HuH-7 (cell line): ENCODE measurements at places on chromosomes 12 and 14.

GRCh38 chr14:36524874-36525745 is 5.1 kb upstream of the NKX2-1 start:
- peak; percentile 80 for DNase-seq

GRCh38 chr12:47082796-47083621 is 3.2 kb upstream of the AMIGO2 start:
- peak; percentile 47 for DNase-seq

- DNase-seq = no peak
Observed at GRCh38 chr12:124426594-124427555, 132.0 kb downstream of the RFLNA start.

- DNase-seq = no peak
Observed at GRCh38 chr12:124157406-124157805, 137.5 kb upstream of the RFLNA start.

DNA sequence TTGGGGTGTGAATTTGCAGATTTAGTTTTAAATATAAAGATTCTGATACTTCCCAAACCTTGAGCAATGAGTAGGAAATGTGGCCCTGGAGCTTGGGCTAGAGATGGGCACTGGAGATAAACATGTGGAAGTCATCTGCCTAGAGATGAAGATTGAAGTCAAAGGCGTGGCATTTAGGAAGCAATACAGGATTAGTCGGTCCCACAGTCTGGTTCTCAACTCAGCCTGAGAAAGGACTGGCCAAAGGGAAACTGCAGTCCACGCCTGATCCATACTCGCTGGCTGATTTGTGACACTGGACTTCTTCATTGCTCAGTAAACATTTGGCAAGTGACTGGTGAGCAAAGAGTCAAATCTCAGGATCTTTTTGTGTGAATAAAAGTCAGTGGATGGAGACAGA is 268.2 kb upstream of the ATP2B1 start:
- DNase-seq = no peak

GRCh38 chr12:13976880-13977279 is 4.5 kb downstream of the GRIN2B start:
- DNase-seq = no peak

DNA sequence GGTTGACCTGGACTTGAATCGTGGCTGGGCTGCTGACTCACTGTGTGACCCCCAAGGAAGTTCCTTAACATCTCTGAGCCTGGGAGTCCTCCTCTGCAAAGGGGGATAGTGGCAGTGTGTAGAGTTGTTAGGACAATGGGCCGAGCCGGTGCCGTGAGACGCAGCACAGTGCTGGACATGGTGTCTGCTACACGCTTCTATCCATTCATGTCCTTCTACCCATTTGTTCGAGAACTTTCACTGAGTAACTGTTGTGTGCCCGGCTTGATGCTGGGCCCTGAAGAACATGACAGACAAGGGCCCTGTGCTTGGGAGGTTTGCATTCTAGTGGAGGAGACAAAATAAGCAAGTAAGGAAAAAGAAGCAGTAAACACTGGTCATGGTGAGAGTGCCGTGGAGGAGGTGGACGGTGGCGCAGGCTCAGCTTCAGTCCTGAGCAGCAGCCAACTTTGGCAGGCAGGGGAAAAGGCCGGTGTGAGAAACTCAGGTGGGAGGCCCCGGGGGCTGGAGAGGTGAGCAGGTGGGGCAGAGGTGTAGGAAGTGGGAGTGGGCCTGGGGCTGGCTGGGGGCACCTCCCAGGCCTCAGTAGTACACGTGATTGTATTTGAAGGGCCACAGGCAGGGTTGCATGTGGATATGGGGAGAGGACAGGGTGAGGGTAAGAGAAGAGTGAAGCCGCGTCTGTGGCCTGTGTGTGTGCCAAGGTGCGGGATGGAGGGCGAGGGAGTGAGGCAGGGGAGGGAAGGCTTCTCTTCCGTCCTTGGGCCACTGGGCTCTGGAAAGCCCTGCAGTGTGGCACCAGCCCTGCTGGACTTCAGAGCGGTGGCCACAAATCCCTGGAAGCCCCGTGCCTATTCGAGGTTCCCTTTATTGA is 13.8 kb downstream of the VASH1 start:
- DNase-seq = no peak

DNA sequence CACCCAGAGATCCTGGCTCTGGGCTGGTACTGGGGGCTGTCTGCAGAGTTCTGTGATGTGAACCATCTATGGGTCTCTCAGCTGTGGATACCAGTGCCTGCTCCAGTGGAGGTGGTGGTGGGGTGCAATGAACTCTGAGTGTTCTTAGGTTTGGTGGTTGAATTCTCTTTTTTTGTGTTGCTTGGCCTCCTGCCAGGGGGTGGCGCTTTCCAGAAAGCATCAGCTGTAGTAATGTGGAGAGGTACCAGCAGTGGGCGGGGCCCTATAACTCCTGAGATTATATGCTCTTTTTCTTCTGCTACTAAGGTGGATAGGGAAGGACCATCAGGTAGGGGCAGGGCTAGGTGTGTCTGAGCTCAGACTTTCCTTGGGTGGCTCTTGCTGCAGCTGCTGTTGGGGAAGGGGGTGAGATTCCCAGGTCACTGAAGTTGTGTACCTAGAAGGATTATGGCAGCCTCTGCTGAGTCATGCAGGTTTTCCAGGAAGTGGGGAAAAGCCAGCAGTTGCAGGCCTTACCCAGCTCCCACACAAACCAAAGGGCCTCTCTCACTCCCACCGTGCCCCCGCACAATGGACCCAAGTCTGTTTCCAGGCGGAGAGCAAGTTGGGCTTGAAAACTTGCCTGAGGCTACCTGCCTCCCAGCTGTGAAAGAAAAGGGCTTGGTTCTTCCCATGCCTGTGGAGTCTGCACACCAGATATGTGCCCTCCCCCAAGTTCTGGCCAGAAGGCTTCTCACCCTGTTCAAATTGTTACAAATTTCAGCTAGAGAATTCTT is 18.6 kb downstream of the CCER1 start:
- no peak for DNase-seq

DNA sequence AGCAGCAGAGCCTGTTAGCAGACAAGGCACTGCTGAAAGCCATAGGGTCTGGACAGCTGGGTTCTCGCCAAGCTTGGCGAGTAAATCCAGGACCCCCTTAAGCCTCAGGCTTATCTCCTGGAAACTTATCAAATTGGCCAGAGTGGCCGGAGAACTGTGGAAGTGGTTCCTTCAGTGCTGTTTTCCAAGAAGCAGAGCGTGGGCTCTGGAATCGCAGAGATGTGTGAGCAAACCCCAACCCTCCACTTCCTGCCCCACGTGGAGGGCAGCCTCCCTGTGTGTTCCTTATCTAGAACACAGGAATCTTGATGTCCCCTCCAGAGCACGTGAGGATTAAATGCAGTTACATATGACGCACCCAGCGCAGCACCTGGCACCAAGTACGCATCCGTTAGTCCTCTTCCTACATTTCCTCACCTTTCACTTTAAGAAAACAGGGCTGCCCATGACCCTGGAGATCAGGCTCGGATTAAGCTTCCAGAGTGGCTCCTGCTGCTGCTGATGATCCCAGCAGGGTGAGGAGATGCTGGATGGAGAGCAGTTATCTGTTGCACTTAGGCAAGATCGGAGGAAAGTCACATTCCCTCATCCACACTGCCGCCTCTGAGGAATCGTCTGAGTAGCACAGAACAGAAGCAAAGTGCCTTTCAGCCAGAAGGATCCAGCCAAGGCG is 35.0 kb downstream of the MMAB start:
- no peak for DNase-seq

DNA sequence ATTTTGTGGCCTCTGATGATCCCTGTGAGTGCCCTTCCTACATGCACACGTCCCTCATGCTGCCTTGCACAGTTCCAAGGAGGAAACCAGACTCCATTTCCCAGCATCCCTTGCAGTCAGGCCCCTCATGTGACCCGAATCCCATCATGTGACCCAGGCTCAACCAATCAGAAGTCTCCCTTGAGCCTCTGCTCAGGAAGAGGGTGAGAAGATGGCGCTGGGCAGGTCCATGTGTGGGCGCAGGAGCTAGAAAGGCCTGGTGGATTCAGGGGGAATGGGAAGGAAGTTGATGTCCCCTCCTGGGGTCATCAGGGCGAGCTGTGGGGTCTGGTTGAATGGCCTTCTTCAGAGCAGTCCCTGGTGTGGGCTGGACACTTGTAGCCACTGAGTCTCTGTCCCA is 240.5 kb downstream of the ADGRD1 start:
- no peak for DNase-seq

GRCh38 chr12:91695964-91696363 is 449.7 kb downstream of the BTG1 start:
- no peak for DNase-seq

DNA sequence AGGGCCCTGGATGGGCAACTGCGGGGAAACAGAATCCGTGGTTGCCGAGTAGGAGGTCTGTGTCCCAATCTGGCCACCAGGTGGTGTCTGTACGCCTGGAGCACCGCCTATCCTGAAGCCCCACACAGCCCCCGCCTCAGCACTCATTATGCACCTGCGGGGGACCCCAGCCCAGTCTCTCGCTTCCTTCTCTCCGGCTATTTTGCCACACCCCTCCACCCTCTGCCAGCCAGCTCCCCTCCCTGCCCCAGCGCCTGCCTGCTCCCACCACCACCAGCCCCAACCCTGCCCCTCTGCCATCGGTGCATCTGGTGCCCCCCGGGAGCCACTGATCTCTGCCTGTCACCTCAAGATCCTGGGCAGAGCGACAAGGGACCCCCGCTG is 2.2 kb upstream of the NXPH4 start:
- DNase-seq = peak; percentile 94

DNA sequence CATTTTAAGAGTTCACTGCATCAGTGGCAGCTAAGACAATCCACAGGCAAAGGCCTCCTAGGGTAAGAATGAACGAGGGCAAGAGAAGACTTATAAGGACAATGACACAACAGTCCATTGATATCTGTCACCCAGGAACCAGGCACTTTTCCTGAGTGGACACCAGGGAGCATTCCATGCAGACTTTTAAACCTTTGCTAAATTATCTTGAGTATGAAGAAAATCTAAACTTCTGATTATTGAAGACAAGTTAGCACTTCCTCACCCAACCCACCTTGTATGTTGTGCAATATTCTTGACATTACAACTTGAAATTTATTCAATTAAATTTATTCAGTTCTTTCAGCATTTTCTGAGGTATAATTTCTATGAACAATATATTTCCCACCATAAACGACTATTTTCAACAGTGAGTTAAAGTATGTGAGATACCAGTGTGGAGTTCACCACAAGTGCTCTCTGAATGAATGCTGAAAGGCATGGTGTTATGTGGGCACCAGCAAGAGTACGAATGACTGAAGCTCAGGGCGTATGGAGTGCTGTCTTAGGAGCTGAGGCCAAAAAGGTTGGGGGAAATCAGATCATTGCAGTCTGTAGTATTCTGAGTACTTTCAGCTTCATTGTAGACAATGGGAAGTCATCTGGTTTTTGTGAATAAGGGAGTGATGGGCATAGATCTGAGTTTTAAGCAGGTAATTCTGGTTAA is 124.3 kb upstream of the LMNTD1 start:
- no peak for DNase-seq

GRCh38 chr12:53169644-53170043 is 10.9 kb upstream of the ZNF740 start:
- DNase-seq = no peak

DNA sequence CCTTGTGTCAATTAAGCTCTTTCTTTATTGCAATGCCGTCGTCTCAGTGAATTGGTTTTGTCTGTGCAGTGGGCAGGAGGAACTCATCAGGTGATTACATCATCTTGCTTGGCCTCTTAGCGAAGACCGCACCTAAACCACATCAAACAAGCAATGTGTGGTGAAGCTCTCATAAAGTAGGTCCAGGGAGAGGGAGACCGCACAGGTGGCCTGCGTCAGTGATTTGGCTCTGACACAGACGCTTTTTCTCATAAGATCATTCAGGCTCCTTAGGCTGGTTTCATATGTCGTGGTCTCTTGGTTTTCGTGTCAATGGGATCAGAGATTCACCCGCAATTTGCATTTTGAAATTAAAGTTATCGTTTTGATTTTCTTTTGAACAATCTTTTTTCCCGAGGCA is 6.7 kb upstream of the TESC start:
- no peak for DNase-seq

DNA sequence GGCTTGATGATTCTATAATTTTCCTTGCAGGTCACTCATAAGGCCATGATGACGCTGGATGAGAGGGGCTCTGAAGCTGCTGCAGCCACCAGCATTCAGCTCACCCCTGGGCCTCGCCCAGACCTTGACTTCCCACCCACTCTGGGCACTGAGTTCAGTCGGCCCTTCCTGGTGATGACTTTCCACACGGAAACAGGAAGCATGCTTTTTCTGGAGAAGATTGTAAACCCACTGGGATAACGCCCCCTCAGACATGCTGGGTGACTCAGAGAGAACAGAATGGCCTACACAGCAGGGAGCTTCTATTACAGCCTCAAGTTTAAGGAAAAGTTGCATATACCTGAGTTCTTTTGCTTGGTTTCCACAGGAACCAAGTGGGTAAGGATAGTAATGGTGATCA is 34.3 kb downstream of the SERPINA3 start:
- DNase-seq = no peak

DNA sequence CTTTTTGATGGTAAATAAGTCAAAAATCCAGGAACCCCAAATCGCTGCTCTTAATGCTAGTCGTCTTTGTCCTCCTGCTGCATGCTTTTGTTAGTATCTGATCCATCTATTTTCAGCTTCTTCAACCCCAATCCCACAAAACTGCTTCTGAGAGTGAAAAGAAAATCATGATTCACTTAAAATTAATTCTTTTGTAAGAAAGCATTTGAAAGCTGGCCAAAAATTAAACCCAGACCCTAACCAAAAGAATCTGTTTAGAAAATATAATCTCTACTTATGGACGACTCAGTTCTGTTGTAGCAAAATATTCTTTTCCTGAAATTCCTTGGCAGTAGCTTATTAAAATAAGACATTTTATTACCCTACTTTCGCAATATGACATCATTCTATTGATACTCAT is 443.6 kb upstream of the SYT1 start:
- no peak for DNase-seq

DNA sequence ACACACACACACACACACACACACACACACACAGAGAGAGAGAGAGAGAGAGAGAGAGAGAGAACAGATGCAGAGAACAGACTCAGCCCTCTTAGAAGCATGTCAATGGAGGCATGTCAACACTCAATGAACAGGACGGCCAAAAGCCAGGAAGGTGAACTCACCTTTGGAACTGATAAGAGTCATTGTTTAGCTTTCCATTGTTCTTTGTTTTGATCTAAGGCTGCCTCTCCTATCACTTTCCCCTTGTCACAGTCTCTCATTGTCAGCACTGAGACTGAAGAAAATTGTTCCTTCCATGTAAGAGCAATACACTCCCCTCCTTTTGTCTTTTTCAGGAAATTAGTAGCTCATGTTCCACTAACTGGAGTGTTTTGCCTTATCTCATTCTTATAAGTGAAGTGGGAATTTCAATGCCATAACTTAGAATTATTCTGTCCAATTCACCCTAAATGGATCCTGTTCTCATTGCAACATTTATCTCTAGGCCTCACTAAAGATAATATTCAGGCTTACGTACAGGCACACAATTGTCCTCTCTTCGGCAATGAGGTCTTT is 218.0 kb downstream of the DUSP6 start:
- DNase-seq = no peak

DNA sequence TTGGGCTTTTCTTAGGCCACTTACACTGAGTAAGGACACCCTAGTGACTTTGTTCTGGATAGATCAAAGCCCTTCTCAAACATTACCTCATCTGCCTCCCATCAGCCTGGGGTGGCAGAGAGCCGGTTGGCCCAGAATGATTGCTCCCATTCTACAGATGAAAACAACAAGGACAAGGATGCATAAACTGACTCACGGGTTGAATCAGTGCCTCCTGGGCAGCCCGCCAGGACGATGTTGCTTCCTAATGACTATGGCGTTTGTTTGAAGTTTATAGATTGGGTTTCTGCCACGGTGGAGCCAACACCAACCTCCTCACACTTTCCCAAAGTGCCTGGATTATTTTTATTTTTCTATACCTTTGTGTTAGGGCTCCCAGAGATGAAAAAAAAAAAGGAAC is 3.6 kb upstream of the VRK1 start:
- DNase-seq = no peak
